ENCODE measurements at places on chromosomes 2 and 18.
A peak's percentile ranks its signal among the peaks of the same experiment; 100 is the strongest.

DNA sequence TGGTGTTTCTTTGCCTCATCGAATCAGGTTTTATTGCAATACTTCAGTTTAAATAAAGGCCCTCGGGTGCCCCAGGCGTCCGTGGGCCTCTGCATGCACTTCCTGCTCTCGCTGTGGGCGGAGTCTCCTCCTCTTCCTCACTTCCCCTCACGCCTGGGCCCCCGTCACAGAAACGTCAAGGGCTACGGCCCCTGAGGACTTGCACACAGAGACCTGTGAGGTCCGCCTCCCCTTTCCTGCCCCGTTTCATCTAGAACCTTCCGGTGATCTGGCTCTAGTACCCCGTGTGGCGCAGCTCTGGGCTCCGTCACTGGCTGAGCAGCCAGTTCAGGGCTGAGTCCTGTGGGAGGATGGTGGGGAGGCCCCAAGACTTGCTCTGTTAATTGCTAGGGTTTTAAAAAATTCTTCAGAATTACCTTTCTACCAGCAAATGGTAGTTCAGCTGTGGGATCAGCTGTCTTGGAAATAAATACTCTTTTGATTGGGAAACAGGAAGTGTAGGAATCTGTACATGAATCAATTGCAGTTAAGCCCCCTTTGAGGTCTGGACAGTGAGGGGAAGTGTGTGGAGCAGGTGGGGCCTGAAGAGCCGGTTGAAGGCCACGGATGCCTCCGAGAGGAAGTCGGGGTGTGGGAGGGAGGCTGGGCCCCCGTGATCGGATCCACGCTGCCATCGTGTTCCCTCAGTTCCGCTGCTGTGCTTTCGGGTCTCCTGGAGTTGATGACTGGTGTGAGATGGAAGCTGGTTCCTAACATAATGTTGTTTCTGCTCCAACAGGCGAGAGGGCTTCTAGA, 10.2 kb downstream of the NFATC1 start:
- DNase-seq: peak; percentile 4

GRCh38 chr2:9663008-9663879, 32.4 kb upstream of the YWHAQ start:
- DNase-seq: no peak

DNA sequence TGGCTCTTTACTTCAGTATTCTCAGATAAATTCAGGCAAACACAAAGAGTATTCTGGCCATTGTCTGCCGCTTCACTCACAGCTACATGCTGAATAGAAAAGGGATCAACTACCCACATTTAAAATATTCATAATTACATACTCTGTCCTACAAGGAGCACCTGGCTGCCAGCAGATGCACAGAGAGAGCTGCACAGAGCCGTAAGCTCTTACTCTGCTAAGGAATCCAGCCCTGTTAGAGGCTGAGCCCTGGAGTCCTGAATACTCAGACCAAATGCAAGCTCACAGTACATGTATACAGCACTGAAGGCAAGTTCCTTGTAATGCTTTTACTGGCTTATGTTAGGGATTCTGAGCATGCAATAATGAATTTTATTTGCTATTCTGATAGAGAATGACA, 80.3 kb downstream of the FTCDNL1 start:
- no peak for DNase-seq

- DNase-seq: no peak
Measured at GRCh38 chr18:42025974-42026625, 71.1 kb downstream of the PIK3C3 start.

DNA sequence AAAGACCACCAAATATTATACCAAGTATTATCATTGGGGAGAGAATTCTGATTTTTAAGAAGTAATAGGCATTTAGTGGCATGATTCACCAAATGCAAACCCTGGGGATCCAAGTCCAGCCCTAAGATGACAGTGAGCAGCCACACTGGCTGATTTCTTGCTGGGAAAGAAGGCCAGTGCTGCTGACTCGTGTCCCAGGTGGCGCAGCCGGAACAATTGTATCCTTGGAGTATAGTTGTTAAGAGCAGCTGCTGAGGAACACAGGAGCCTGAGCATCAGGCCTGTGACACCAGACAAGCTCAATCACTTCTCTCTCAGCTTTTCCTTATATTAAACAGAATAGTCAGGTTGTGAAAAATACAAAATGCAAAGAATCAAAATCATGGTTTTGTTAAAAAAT, 48.4 kb downstream of the LRP1B start:
- peak; percentile 56 for DNase-seq

- peak; percentile 13 for DNase-seq
Measured at GRCh38 chr18:79620576-79621165, 58.9 kb upstream of the CTDP1 start.

DNA sequence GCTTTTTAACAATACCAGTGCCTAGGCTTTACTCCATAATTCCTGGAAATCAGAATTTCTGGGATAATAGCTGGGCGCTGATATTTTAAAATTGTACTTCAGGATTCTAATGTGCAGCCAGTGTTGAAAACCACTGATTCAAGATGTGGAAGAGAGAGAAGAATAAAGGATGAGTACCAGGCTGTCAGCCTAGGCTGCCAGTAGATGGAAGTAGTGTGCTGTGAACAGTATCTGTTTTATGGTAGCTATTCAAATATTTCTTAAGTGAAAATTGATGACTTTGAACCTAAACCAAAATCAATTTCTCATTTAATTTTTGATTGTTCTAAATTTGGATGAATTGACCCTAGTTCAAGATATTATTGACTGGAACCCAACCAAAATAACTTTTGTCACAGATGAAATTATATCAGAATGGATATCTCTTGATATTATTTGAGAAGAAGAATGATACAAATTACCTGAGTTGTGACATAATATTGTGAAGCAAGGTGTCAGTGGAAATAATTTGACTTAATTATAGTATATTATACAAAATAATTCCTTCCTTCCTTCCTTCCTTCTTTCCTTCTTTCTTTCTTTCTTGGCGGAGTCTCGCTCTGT, 88.0 kb downstream of the COMMD1 start:
- DNase-seq: no peak

DNA sequence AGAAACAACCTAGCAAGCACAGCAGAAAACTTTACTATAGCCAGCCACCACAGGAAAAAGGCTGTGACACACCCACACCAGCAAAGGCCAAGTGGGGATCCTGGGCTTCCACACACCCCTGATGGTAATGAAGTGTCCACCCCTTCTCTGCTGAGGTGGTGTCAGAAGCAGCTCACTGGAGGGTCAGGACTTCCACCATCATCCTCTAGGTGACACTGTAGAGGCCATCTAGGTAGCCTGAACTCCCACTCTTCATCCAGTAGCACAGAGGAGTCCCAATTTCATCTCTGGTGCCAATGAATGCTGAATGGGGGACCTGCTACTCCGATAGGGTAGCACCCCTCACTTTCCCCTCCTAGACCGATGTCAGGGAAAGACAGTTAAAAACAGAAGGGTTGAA, 1544.4 kb downstream of the LRP1B start:
- DNase-seq: peak; percentile 46

GRCh38 chr2:215903203-215903602, 110.1 kb downstream of the MREG start:
- no peak for DNase-seq

GRCh38 chr2:44805401-44806235, 135.9 kb upstream of the SIX3 start:
- DNase-seq: no peak

- DNase-seq: no peak
Measured at GRCh38 chr2:97659256-97660043, 4.4 kb downstream of the ACTR1B start.

DNA sequence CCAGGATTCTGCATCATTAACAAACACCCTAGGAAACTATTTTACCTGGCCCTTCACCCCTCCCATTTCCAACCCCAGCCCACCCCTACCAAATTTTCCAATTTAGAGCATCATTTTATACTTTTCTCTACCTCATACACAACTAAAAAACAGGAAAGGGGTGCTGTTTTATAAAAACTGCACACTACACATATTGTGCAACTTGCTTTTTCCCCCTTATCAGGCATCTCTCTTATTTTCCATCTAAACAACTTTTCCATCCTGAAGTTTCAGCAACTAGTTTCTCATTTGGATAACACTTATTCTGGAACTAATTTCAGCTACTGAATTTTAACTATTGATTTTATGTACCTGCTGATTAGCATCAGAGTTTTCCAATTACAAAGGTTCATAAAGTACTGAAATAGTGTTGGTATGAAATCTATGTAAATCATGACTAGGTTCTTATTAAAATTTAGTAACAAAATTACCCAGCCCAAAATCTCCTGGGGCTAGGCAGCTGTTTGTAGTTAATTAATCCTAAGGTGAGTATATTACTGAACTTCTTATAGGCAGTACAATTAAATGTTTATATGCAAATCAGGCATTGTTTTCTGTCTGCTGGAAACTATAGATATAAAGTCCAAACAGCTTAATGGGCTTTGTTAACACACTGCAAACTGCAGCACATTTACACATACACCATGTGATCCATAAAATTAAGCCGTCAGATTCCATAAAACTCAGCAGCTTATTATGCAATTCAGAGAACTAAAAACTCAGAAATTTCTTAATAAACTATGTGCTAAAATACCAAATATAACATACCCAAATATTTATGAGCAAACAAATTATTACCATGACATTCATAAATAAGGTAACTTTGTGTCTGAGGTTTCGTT, 7.9 kb downstream of the SF3B1 start:
- DNase-seq: no peak

DNA sequence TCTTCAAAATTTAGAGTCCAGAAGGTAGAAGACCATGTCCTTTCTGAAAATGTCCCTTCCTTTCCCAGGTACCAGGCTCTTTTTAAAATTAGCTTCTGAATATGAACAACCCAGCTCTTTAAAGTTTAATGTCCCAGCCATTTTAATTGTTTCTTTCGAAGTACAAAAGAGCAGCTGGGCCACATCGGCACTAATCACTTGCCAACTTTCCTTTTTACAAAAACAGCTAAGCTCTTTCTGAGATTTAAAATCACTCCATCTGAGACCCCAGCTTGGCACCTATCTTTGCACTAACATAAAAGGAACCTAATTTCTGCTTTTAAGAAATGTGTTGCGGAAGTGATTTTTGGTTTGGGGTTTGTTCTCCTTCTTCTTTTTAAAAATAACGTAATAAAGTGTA, 2.6 kb downstream of the BOD1L2 start:
- no peak for DNase-seq

- DNase-seq: no peak
Measured at GRCh38 chr2:1664076-1664605, 80.2 kb downstream of the PXDN start.

GRCh38 chr2:71545572-71546274, 92.4 kb downstream of the DYSF start:
- DNase-seq: peak; percentile 68

GRCh38 chr2:136344339-136344738, 226.4 kb upstream of the CXCR4 start:
- no peak for DNase-seq

- DNase-seq: no peak
Measured at GRCh38 chr2:236955521-236956030, 130.1 kb upstream of the COPS8 start.

DNA sequence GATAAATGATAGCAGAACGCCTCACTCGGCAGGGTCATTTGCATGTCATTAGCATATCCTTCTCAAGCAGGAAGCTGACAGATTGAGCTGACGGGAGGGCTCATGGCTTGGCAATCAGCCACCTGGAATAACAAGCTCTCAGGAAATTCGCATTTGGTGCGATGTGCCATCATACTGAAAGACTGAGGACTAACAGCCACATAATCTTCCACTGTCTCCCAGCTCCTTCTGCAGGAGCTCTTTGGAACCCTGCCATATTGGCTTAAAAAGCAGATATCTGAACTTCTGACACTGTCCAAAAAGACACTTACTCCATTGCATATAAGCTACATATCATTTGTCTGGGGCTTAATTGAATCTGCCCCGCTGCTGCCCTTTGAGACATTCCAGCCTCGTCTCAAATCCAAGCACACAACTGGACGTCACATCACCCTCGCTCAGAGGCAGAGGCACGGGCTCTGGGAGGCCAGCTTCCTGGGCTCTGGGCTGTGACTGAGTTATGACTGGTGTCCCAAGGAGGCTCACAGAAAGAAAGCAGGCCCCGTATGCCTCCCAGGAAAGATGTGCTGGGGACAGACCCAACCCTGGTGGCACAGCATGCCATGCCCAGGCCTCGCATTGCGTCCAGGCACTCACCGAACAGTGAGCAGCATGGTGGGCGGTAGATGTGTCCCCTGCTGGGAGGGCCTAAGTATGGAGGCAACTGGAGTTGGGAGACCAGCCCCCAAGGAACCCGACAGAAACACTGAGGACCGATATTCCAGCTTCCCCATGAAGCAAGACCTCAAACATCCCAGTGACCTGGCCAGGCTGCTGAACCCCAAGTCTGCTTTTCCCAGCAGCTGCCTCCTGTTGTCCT, 228.0 kb downstream of the ATAD2B start:
- DNase-seq: no peak

GRCh38 chr2:115374981-115375380, 932.5 kb downstream of the DPP10 start:
- no peak for DNase-seq

GRCh38 chr18:76380127-76380729, 114.8 kb downstream of the ZNF516 start:
- DNase-seq: no peak

DNA sequence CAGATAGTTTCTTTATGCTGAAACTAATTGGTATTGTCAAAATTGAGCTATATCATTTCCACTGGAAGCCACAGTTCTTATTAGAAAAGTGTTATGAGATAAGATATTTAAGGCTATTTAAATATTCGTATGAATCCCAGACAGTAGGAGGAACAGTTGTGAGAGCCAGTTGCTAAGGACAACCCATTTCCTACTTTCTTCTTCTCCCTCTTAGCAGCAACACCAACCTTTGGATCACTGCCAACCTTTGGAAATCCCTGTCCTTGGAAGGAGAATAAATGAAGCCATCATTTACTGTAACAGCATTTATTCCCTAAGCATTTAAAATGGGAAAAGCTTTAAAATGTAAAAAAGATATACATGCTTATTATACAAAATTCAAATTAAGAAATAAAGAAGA, 85.8 kb downstream of the PLCL1 start:
- no peak for DNase-seq

- DNase-seq: no peak
Measured at GRCh38 chr2:146598791-146599190, 1246.0 kb upstream of the ACVR2A start.

- no peak for DNase-seq
Measured at GRCh38 chr2:75243219-75243618, 43.9 kb upstream of the TACR1 start.

- DNase-seq: no peak
Measured at GRCh38 chr18:48390641-48391040, 18.5 kb downstream of the ZBTB7C start.

DNA sequence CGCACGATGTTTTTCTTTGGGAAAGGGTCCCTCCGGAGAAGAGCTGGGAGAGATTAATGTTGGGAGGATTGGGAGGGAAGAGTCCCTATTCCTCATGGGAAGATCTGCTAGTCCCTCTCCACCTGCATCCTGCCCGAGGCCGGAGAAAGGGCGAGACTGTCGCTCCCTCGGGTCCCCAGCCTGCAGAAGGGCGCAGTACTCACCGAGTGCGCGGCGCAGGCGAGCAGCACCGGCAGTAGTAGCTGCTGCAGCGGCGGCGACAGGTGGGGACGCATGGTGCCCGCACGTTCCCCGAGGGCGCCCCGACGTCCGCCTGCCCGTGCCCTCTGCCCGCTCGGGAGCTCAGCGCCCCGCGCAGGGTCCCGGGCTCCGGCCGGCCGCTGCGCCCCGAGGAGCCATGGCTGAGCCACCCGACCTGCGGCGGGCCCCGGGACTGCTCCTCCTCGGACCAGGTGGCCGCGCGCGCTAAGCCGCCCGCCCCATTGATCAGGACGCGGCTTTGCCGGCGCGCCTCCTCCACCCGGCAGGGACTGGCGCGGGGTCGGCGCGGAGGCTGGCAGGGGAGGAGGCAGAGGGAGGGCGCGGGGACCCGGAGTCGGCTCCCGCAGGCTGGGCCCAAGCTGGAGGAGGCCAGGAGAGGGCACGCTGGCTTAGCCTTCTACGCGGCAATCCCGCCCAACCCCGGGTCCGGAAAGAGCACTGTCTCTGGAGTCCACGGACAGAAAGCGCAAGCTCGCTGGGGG, at the start of gene SCTR:
SCTR (minus strand) TSS at position 532 of the 743 bp plus-strand sequence; CDS start at position 275, 257 bp downstream.
- peak; percentile 53 for DNase-seq

All from glutamatergic neuron (in vitro differentiated cells).